Camera-type eye (tissue), 1 donor: ENCODE measurements at places on chromosomes 5 and 9. TPM values are rescaled to one million over a fixed set of nuclear protein-coding genes. Genes with fewer than 3 reads are reported as not detected.

MED22 gene
- total RNA-seq: 50.6 TPM

C5orf58 gene
- total RNA-seq: not detected

ACOT12 gene
- total RNA-seq: not detected

TMEM215 gene
- total RNA-seq: 52.2 TPM

C5orf63 gene
- total RNA-seq: 9.1 TPM

MAML1 gene
- total RNA-seq: 33.5 TPM

TESK1 gene
- 23.4 TPM for total RNA-seq

SOX30 gene
- 0.16 TPM for total RNA-seq

IFNK gene
- total RNA-seq: not detected

N4BP3 gene
- 10.6 TPM for total RNA-seq

CAMK4 gene
- total RNA-seq: 28.8 TPM

PTGR1 gene
- total RNA-seq: 44.8 TPM

EFNA5 gene
- 32.2 TPM for total RNA-seq

SLIT3 gene
- 32.4 TPM for total RNA-seq

AQP7 gene
- not detected for total RNA-seq

TRAF1 gene
- total RNA-seq: 6.2 TPM

SPARC gene
- total RNA-seq: 2,277 TPM

TMOD1 gene
- total RNA-seq: 13.4 TPM

SEMA4D gene
- total RNA-seq: 35.8 TPM

DAP gene
- 54.4 TPM for total RNA-seq

SLC6A18 gene
- total RNA-seq: not detected

SLC4A9 gene
- not detected for total RNA-seq

LIX1 gene
- total RNA-seq: 3.2 TPM

MAMDC4 gene
- 8.2 TPM for total RNA-seq

EGFL7 gene
- 36.1 TPM for total RNA-seq

CATSPER3 gene
- total RNA-seq: not detected
